ENCODE measurements at places on chromosomes 5 and 9.

GRCh38 chr5:72145348-72145747, 38.1 kb downstream of the MAP1B start:
- no peak for DNase-seq

GRCh38 chr5:17106521-17106920, 110.9 kb upstream of the BASP1 start:
- DNase-seq: no peak

DNA sequence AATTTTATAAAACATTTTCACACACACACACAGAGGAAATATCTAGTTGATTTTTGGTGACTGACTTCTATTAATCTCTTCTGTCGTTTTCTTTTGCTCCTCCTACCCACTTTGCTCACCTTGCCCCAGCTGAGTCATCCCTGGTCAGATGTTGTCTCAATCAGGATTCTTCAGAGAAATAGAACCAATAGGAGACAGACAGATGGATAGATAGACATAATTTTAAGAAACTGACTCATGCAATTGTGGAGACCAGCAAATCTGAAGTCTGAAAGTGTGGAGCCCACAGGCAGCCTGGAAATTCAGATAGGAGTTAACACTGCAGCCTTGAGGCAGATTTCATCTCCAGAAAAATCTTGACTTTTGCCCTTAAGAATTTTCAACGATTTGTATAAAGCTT, 37.0 kb upstream of the PIK3R1 start:
- DNase-seq: peak; percentile 12

- DNase-seq: no peak
Observed at GRCh38 chr5:154758493-154758892, 3.3 kb downstream of the LARP1 start.

- DNase-seq: no peak
Observed at GRCh38 chr9:136840140-136840876, 2.0 kb upstream of the AJM1 start.

DNA sequence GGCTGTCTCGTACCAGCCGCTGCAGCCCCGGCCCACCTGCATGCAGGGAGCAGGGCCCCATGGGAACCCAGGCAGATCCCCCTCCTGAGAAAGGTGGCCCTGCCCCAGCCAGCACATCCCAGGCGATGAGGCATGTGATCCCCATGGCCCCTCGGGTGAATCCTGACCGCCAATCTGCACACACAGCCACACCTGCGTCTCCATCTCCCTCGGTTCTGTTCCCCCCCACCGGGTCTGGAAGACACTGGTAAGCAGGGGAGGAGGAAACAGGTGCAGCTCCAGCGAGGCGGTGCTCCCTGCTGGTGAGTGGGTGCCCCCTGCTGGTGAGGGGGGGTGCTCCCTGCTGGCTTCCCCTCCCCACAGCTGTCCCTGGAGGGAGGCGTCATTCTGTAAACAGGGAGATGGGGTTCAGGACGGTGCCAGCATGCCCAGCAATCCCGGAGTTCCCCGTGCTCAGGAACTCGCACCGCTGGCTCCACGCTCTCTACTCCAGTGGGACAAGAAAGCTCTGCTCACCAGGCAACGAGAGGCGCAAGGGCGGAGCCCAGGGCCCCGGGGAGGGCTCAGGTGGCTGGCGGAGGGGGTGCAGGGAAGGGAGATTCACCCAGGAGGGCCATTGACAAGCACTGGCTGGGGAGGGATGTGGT, 28.4 kb upstream of the SLC12A7 start:
- DNase-seq: peak; percentile 64

DNA sequence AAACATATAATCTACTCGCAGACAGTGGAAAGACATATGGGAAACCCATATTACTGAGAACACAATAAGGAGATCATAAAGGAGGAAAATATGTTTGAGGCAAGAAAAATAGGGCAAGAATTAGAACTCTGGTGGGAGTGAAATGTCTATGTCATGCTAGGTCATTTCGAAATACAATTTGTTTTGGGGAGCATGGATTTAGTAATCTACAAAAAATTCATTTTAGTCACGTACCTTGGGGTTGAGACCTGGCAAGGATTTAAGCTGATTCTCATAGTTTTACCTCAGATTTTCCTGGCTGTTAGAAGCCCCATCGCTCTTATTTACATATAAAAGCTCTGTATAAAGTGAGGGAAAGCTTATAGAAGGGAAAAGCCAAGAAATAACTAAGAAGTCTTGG, 11.5 kb upstream of the CSNK1G3 start:
- no peak for DNase-seq

- peak; percentile 69 for DNase-seq
Observed at GRCh38 chr5:35785601-35786085, 71.0 kb upstream of the IL7R start.

DNA sequence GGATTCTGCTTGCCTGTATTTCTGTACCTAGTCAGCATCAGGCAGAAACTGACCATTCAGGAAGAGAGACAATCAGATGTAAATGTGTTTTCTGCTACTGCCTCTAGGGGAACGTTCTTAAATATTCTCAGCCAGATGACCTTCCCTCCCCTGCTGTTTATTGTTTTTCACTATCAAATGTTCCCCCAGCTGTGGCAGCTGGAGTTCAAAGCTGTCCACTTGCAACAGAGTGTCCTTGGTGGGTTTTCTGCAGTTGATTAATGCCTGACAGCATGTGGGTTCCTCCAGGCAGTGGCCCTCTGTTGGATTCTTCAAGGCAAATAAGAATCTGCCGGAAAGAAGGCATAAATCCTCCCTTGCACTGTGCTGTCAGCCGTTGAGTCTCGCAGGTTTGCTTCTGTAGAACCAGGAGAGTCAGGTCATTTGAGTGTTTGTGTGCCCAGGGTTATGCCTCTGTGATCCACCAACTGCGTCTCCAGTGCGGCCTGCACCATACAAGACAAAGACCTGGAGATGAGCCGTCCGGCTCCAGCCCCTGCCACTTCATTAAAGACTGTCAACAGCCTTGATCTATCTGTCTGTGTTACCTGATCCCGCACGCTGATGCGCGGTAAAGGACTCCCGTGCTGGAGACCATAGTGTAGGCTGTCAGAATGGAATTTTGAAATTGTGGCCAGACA, 203.4 kb downstream of the GADD45G start:
- no peak for DNase-seq

- no peak for DNase-seq
Observed at GRCh38 chr5:126995689-126996088, 34.7 kb downstream of the MARCHF3 start.

DNA sequence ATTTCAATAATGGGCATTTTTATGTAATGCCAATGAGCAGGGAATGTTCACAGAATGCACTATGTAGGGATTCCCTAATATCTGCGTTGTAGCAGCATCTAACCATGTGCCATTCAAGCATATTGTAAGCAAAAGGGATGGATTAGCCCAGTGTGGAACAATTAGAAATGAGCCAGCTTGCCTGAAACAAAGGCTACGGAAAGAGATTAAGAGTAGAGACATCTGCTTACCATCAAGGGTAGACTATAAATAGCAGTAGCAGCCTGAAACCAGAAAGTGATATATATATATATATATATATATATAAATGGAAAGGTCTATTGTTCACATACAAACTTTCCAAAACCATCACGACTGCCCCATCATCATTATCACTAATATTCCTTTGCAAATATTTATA, 31.9 kb upstream of the CEP120 start:
- no peak for DNase-seq

GRCh38 chr5:156543348-156544145, 216.6 kb downstream of the SGCD start:
- no peak for DNase-seq

DNA sequence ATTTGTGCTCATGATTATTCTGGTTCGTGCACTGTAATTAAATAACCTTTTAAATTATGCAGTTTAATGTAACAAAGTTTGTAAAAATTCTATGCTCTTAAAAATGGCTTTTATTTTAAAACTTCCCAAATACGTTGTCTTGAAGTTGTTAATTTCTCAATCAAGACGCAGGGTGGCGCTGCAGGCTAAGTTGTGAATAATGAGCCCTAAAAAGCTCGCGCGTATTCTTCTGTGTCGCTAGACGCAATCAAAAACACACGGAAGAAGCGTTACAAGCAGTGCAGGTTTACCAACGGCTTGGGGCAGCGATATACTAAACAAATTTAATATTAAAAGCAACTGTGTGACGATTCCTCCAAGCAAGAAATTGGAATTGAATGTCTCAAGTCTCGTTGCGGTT, at the start of gene PCDHB4:
Gene PCDHB4 (plus strand): TSS at position 256 of the 400 bp plus-strand sequence. CDS start 181 bp downstream, outside the sequence.
- no peak for DNase-seq

DNA sequence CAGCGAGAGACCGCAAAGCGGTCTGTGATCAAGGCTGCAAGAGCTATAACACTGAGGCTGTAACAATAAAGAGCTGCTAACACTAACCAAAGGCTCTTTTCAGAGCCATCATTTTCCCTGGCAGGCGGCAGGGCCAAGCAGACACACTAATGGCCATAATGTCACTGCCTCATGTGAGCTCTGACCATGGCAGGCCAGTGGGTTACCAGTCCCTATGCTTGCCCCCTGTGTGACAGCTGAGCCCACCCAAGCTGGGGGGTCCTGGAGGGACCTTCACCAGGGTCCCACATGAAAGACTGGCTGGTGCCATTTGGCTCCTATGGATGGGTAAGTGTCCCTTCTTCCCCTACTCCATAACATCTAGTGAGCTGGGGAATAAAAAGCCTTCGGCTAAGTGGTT, 29.6 kb upstream of the TESK1 start:
- DNase-seq: no peak

- no peak for DNase-seq
Observed at GRCh38 chr9:135770203-135770535, 68.2 kb downstream of the KCNT1 start.

- no peak for DNase-seq
Observed at GRCh38 chr9:95074632-95075031, 242.9 kb downstream of the FANCC start.

DNA sequence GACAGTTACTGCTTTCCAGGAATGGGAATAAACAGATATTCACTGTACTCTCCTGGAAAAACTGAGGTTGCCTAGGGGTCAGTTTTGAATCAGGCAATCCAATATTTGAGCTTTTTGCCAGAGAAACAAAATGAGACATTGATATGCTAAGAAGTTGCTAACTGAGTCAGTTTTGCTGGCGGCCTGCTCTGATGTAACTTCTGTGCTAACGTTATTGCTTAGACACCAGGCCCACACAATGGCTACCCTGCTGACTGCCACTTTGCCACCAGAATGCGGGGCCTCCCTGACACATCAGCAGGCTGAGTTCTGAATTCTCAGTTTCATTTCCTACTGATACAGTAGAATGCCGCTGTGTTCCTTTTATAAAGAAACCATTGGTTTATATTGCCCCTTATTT, 18.2 kb upstream of the ZNF618 start:
- DNase-seq: no peak

GRCh38 chr5:83011985-83012384, 65.2 kb downstream of the TMEM167A start:
- DNase-seq: no peak

DNA sequence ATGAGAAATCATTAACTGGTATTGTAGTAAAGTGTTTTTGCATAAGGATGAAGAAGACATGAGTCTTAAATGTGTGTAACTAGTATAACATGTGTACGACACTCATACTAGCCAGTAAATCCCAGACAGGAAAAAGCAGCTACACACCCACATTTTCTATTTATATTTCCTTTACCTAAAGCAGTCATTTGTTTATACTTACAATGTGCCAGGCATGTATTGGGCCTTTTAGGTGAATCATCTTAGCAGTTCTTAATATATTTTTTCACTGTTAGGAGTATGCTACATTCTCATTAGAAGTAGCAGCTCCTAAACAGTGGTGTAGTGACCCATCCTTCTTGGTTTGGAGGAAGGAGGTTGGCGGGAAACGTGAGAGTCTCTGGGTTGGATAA, 55.8 kb upstream of the TMC1 start:
- no peak for DNase-seq

DNA sequence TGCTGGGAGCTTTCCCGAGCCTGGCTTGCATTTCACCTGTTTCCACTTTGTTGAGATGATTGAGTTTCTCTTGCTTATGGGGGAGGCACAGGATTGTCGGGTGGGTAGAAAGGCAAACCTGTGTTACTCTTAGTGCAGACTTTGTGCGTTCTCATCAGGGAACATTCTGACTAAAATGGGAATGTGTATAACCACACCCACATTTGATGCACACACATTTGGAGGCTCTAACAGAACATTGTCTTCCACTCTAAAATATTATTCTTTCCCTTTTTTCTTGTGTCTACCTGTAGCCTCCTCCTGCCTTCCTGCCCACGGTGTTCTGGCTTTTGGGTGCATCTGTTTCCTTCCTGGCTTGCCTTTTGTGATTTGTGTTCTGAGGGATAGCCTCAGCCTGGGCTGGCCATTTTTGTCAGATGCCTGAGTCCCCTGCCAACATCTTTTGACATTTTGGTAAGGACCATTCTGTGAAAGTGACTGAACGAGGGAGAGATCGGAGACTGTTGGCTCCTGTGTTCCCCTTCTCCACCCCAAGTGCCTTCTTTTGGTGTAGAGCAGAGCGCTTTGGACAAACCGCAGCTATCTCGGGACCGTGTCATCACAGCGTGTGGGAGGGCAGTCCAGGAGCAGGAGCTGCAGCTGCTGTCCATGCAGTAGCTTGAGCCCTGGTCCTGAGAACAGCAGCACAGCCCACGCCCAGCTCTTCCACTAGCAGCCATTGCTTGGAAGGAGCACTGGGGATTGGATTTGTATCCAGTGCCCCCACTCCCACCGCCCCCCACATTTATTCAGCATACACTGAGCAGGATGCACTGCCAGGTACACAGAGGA, 101.4 kb downstream of the ARHGAP26 start:
- DNase-seq: no peak

DNA sequence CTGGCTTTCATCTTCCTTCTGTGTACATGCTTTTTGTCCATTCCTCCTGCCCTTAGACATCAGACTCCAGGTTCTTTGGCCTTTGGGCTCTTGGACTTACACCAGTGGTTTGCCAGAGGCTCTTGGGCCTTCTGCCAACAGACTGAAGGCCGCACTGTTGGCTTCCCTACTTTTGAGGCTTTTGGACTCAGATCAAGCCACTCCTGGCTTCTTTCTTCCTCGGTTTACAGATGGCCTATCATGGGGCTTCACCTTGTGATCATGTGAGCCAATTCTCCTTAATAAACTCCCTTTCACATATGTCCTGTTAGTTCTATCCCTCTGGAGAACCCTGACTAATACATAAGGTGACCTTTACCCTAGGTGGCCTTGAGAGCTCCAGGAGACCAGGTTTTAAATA, 189.1 kb upstream of the CCNG1 start:
- no peak for DNase-seq

GRCh38 chr9:97562542-97562941, 61.1 kb downstream of the TMOD1 start:
- no peak for DNase-seq

- DNase-seq: no peak
Observed at GRCh38 chr5:159735749-159736660, 180.3 kb upstream of the ADRA1B start.

GRCh38 chr9:108900176-108900575, 33.7 kb downstream of the ELP1 start:
- no peak for DNase-seq

GRCh38 chr5:57338868-57339340, 143.7 kb downstream of the ACTBL2 start:
- no peak for DNase-seq

DNA sequence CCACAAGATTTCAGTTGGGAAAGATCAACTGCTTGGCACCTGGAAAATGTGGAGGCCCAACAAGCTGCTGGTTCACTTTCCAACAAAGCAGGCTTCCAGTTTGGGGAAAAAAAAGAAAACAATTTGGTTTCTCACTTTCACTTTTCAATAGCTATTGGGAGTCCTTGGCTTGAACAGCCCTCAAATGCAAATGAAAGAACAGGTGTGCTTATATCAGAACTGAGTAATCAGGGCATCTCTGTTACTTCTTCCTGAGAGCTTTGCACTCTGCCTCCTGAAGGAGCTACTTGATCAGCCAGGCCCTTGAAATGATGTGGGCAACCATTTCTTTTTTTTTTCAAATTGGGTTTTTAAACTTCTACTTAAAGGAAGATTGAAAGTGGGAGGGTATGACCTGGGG, 73.5 kb downstream of the MFAP3 start:
- no peak for DNase-seq

All from CD4-positive, alpha-beta T cell treated with Interleukin-15 for 4 hours (primary cell).